Left hindlimb (tissue), 1 donor: ENCODE measurements at places on chromosomes 12 and 14.

GRCh38 chr14:49942090-49942489 lies 49.2 kb downstream of the ARF6 start:
- no peak for DNase-seq

- DNase-seq: peak; percentile 43
Observed at GRCh38 chr14:34049790-34050189, 98.9 kb upstream of the EGLN3 start.

GRCh38 chr12:13864081-13864673 lies 117.2 kb downstream of the GRIN2B start:
- peak; percentile 67 for DNase-seq

- DNase-seq: no peak
Observed at GRCh38 chr12:4918950-4919660, 9.4 kb downstream of the KCNA1 start.

DNA sequence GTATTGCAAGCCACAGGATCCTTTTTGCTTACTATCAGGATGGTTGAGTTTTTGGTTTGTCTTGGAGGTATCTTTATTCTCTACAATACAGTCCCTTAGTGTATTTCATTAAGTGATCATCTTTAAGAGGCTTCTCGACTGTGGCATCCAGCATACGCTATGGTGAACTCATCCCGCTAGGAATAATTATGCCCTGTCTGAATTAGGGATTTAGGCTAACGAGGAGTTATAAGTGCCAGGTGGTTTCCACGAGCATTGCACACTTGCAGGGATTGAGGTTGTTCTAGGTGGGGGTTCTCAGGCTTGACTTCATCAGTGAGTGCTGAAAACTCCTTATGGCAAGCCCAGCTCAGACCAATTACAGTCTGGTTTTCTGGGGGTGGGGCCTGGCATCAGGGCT lies 37.2 kb upstream of the RBM19 start:
- DNase-seq: no peak

GRCh38 chr12:78672033-78672432 lies 192.5 kb upstream of the SYT1 start:
- DNase-seq: no peak

DNA sequence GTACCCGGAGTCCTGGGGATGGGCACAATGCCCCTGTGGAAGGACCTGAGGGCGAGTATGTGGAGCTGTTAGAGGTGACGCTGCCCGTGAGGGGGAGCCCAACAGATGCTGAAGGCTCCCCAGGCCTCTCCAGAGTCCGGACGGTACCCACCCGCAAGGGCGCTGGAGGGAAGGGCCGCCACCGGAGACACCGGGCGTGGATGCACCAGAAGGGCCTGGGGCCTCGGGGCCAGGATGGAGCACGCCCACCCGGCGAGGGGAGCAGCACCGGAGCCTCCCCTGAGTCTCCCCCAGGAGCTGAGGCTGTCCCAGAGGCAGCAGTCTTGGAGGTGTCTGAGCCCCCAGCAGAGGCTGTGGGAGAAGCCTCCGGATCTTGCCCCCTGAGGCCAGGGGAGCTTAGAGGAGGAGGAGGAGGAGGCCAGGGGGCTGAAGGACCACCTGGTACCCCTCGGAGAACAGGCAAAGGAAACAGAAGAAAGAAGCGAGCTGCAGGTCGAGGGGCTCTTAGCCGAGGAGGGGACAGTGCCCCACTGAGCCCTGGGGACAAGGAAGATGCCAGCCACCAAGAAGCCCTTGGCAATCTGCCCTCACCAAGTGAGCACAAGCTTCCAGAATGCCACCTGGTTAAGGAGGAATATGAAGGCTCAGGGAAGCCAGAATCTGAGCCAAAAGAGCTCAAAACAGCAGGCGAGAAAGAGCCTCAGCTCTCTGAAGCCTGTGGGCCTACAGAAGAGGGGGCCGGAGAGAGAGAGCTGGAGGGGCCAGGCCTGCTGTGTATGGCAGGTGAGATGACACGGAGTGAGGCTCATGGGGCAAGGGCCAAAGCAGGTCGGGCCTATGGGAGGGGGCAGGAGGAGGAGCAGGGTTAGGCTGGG lies 4.5 kb downstream of the ARHGEF40 start:
- no peak for DNase-seq
